ENCODE measurements at places on chromosomes 7 and 10. TPM values are rescaled to one million over a fixed set of nuclear protein-coding genes. Genes with fewer than 3 reads are reported as not detected.

NEURL1 gene
- 1.1 TPM for total RNA-seq

CYP2C19 gene
- total RNA-seq: 0.26 TPM

MGAM2 gene
- total RNA-seq: under 0.01 TPM

JAKMIP3 gene
- total RNA-seq: under 0.01 TPM

SEMA3E gene
- total RNA-seq: 0.13 TPM

EBF3 gene
- total RNA-seq: 0.26 TPM
